ENCODE measurements at places on chromosomes 6 and 20.

- DNase-seq = no peak
These were observed 6.7 kb downstream of the SNAI1 start for GRCh38 chr20:49989234-49990065.

- DNase-seq = no peak
These were observed 39.5 kb downstream of the ZDHHC14 start for GRCh38 chr6:157420497-157420896.

- no peak for DNase-seq
These were observed 284.2 kb downstream of the BTBD9 start for GRCh38 chr6:38355519-38355918.

- no peak for DNase-seq
These were observed 216.3 kb downstream of the ADGRG6 start for GRCh38 chr6:142518126-142518525.

DNA sequence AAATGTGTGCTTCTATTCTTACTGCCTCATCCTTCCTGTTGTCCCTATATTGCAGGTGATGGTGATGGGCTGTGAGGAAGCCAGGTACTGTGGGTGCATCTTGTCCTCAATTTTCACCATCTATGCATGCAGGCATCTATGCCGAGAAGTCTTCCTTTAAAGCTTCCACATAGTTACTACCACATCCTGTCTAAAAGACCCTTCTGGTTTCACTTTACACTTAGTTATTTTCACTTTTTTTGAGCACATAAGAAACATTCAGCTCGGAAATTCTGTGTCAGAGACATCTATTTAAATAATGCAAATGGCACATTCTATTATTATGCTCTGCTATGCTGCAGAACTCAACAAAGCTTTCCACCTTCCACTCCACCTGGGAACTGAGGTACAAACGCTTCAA is 28.2 kb upstream of the FABP7 start:
- no peak for DNase-seq

DNA sequence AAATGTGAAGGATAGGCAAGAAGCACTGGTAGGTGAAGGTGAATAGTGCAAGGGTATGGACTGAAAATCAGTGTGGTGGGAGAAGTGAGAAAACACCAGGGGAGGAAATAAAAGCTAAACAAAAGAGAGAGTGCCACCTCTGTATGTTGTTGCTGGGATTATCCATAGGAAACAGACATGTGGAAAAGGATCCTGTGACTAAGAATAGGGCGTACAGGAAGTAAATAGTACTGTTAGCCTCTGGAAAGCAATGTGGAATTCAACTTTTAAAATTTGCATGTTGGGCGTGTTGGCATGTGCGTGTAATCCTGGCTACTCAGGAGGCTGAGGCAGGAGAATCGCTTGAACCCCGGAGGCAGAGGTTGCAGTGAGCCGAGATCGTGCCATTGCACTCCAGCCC is 661.7 kb downstream of the KIF16B start:
- no peak for DNase-seq

- DNase-seq = no peak
These were observed 64.7 kb downstream of the GPR6 start for GRCh38 chr6:110042670-110043296.

Data from AML-193 (cell line).